ENCODE measurements at places on chromosomes 16 and 17. TPM values are rescaled to one million over a fixed set of nuclear protein-coding genes. Genes with fewer than 3 reads are reported as not detected.
A peak's percentile ranks its signal among the peaks of the same experiment; 100 is the strongest.

DNA sequence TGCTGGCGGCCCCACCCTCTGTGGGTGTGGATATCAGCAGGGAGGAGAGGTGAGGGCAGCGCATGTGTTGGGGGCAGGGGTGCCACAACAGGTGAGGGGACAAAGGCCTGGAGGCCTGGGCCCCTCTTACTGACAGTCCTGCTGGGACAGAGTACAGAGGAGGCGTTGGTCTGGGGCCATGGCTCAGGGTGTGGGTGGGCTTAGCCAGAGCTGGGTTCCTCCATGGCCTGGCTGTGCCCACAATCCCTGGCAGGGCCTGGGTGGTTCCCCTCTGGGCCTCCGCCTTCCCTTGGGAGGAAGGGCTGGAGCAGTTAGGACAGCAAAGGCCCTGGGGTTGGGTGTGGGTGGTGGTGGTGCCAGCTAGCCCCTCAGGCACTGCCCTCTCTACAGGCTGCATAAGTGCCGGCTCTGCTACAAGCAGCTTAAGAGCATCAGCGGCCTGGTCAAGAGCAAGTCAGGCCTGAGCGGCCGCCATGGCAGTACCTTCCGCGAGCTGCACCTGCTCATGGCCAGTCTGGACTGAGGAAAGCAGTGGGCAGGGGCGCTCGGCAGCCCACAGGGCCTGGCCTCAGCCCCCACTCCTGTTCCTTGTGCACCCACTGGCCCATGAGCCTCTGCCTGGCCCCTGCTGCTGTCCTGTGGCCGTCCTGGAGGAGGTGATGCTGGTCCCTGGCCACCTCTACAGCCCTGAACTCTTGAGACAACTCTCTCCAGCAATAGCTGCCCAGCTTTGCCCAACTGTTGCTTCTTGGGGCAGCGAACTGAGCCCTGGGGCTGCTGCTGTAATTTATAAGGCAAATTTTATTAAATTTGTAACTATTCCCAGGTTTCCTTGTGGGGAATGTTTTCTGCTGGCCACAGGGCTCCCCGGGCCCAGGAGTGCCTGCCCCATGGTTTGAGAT, 21.1 kb downstream of the KATNB1 start:
- H3K4me1 ChIP-seq = no peaks in the 10 kb centered on the region
- DNase-seq = no peak
- H3K4me3 ChIP-seq = no peak overlapping the region
- H3K27ac ChIP-seq = no peak overlapping the region

DNA sequence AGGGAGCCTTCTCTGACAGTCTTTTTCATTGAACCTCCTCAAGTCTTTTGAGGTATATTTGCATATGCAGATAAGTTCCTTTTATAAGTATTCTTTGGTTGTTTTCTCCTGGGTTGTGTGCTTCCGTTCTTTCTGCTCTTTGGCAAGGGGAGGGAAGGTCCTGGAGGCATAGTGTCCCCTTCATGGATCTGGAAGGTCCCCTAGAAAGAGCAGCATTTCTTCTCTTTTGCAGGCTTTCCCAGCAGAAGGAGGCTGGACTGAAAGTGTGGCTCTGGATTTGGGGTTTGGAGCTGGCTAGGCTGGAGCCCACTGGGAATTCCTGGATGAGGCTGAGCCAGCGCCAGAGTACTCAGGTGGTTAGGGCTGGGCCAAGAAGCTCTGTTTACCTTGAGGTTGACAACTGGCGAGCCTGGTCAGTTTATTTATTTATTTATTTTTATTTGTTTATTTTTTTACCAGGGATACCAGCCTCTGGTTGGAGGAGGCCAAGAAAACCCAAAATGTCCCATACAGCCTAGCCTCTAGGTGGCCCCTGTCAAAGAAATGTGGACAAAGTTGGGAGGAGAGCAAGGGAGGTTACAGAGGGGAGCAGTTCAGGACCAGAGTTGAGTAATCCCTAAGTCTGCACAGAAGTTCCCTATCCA, 5.4 kb upstream of the TOP2A start:
- DNase-seq = peak; percentile 51
- no peaks in the 10 kb centered on the region for H3K36me3 ChIP-seq
- H3K4me3 ChIP-seq = no peak overlapping the region
- H3K27me3 ChIP-seq = no peaks in the 10 kb centered on the region
- no peak overlapping the region for H3K27ac ChIP-seq

GRCh38 chr16:74757349-74757748, 17.3 kb downstream of the FA2H start:
- H3K4me3 ChIP-seq = no peak overlapping the region
- H3K36me3 ChIP-seq = no peaks in the 10 kb centered on the region
- DNase-seq = no peak
- H3K27ac ChIP-seq = no peak overlapping the region
- peaks cover 22% of the 10 kb centered on the region for H3K4me1 ChIP-seq

The KRT12 gene
- total RNA-seq = not detected

- no peaks in the 10 kb centered on the region for H3K27me3 ChIP-seq
- no peaks in the 10 kb centered on the region for H3K4me1 ChIP-seq
- peaks cover 7% of the 10 kb centered on the region for H3K36me3 ChIP-seq
Measured at GRCh38 chr16:71672803-71673581, 47.0 kb downstream of the MARVELD3 start.

The KRT17 gene
- 92.1 TPM for total RNA-seq

GRCh38 chr16:56603589-56603988, 4.8 kb upstream of the MT2A start:
- no peak overlapping the region for H3K4me3 ChIP-seq
- peaks cover 39% of the 10 kb centered on the region for H3K4me1 ChIP-seq
- no peaks in the 10 kb centered on the region for H3K36me3 ChIP-seq
- no peak overlapping the region for H3K27ac ChIP-seq

The TBX2 gene
- total RNA-seq = 8.5 TPM

GRCh38 chr17:29084541-29085146, 41.7 kb downstream of the PIPOX start:
- no peak overlapping the region for H3K4me3 ChIP-seq
- H3K27ac ChIP-seq = no peak overlapping the region
- H3K27me3 ChIP-seq = no peaks in the 10 kb centered on the region
- no peak for DNase-seq
- H3K4me1 ChIP-seq = no peaks in the 10 kb centered on the region

- peaks cover 13% of the 10 kb centered on the region for H3K4me1 ChIP-seq
- no peak overlapping the region for H3K27ac ChIP-seq
- no peak overlapping the region for H3K4me3 ChIP-seq
- no peaks in the 10 kb centered on the region for H3K27me3 ChIP-seq
- DNase-seq = no peak
- H3K36me3 ChIP-seq = peaks cover 8% of the 10 kb centered on the region
Measured at GRCh38 chr17:49635121-49635520, 42.8 kb downstream of the SPOP start.

- peak overlapping the region; percentile 99 for H3K27ac ChIP-seq
- H3K4me3 ChIP-seq = peak overlapping the region; percentile 60
- H3K4me1 ChIP-seq = peaks cover 16% of the 10 kb centered on the region
Measured at GRCh38 chr16:57590654-57591085, 37.8 kb upstream of the ADGRG1 start.

GRCh38 chr17:47983492-47984223, 12.7 kb downstream of the CDK5RAP3 start:
- no peaks in the 10 kb centered on the region for H3K27me3 ChIP-seq
- no peak overlapping the region for H3K27ac ChIP-seq
- H3K4me3 ChIP-seq = no peak overlapping the region
- DNase-seq = no peak

DNA sequence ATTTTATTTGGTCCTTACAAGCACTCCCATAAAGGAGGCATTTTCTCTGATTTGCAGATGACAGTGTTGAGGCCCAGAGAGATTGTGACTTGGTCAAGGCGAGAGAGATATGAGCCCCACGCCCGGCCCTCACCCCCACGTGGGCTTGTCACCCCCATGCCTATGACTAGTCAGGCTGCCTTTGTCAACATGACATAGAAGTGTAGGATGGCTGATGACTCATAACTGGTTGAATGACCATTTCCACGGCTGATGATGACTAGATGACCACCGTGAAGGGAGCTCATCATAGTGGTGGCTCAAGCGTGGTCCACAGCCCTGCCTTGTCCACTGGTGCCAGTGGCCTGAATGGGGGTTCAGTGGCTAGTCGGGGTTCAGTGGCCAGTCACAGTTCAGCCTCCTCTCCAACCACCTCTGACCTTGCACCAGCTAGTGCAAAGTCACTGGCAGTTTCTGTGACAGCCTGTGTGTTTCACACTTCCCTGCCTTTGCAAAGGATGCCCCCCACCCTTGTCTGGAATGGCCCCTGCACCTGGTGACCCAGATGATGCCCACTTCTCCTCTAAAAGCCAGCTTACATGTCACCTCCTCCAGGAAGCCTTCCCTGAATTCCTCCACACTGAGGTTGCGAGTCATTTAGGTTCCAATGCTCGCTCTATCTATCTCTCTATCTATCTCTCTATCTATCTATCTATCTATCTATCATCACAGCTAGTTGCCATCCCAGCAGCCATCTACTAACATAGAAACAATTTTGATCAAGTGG, 3.8 kb upstream of the WSCD1 start:
- H3K4me3 ChIP-seq = no peak overlapping the region
- H3K36me3 ChIP-seq = no peaks in the 10 kb centered on the region
- H3K4me1 ChIP-seq = peaks cover 24% of the 10 kb centered on the region
- no peaks in the 10 kb centered on the region for H3K27me3 ChIP-seq
- DNase-seq = peak; percentile 70

- H3K36me3 ChIP-seq = peaks cover 19% of the 10 kb centered on the region
- H3K4me3 ChIP-seq = peak overlapping the region; percentile 100
- H3K27me3 ChIP-seq = no peaks in the 10 kb centered on the region
Measured at GRCh38 chr16:28845293-28845692, 855 bp downstream of the TUFM start.

The SLC13A2 gene
- total RNA-seq = not detected

DNA sequence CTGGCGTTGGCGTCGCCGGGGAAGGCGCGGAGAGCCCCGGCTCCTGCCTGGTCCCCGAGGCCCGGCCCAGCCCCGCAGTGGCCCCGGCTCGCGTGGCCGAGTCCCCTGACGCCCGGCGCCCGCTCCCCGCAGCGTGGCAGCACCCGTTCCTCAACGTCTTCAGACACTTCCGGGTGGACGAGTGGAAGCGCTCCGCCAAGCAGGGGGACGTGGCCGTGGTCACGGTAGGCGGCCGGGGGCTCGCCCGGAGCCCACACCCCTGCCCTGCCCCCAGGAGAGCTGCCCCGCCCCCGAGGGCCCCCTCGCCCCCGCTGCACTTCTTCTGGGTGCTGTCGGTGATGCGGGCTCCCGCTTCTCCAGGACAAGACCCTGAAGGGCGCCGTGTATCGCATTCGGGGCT, 466 bp downstream of the WDR90 start:
- peaks cover 28% of the 10 kb centered on the region for H3K4me1 ChIP-seq
- H3K36me3 ChIP-seq = no peaks in the 10 kb centered on the region
- H3K27me3 ChIP-seq = no peaks in the 10 kb centered on the region
- DNase-seq = no peak
- 0 out of 2 replicates have a peak overlapping the region, but pooled peaks have one; percentile 23 for H3K27ac ChIP-seq
- H3K4me3 ChIP-seq = peak overlapping the region; percentile 62

The TAT gene
- not detected for total RNA-seq

The EVPL gene
- total RNA-seq = 48.3 TPM

The SSTR5 gene
- 0.51 TPM for total RNA-seq

- H3K36me3 ChIP-seq = no peaks in the 10 kb centered on the region
- DNase-seq = no peak
- H3K27me3 ChIP-seq = peaks cover 2% of the 10 kb centered on the region
- no peaks in the 10 kb centered on the region for H3K4me1 ChIP-seq
Measured at GRCh38 chr17:51486091-51486490, 225.7 kb downstream of the UTP18 start.

The ACADVL gene
- total RNA-seq = 646 TPM

- no peaks in the 10 kb centered on the region for H3K27me3 ChIP-seq
- H3K4me3 ChIP-seq = peak overlapping the region; percentile 73
- no peaks in the 10 kb centered on the region for H3K36me3 ChIP-seq
Measured at GRCh38 chr17:48011405-48012150, 26.0 kb downstream of the COPZ2 start.

Data from PC-3 (cell line).